ENCODE measurements at places on chromosomes 5 and 9. TPM values are rescaled to one million over a fixed set of nuclear protein-coding genes. Genes with fewer than 3 reads are reported as not detected.

- no peaks in the 10 kb centered on the region for H3K4me1 ChIP-seq
- H3K36me3 ChIP-seq = no peaks in the 10 kb centered on the region
- DNase-seq = no peak
These were observed 7.8 kb upstream of the RUSC2 start for GRCh38 chr9:35482071-35482470.

Gene SHISAL2B
- not detected for total RNA-seq

DNA sequence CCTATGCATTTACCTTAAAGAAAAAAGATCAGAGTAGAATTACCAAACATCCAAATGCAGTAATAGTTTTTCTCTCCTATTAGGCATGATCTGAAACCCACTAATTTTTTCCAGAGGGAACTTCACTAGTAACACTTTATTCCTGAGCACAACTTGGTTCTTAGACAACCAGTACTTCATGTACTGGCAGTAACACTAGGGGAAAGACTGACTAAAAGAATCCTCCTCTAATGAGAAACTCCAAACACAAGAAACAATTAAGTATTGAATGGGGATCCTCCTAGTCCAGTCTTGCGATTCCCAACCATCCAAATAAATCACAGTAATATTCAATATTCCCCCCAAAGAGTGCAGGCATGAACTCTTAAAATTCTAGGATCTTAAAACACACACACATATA lies 48.9 kb downstream of the ZNF608 start:
- no peak overlapping the region for H3K4me3 ChIP-seq
- H3K27me3 ChIP-seq = no peaks in the 10 kb centered on the region
- DNase-seq = no peak
- peak overlapping the region; percentile 57 for H3K27ac ChIP-seq

- no peak overlapping the region for H3K27ac ChIP-seq
- no peak for DNase-seq
- no peak overlapping the region for H3K4me3 ChIP-seq
- H3K36me3 ChIP-seq = no peaks in the 10 kb centered on the region
These were observed 129.6 kb downstream of the SEC61B start for GRCh38 chr9:99351647-99352046.

Gene HDAC3
- total RNA-seq = 21.0 TPM

GRCh38 chr9:94809778-94810177 lies 83.3 kb downstream of the AOPEP start:
- H3K27ac ChIP-seq = no peak overlapping the region
- no peaks in the 10 kb centered on the region for H3K4me1 ChIP-seq
- no peaks in the 10 kb centered on the region for H3K27me3 ChIP-seq
- H3K36me3 ChIP-seq = peaks cover 6% of the 10 kb centered on the region
- no peak for DNase-seq

Gene IL9
- total RNA-seq = not detected

GRCh38 chr5:147382776-147383175 lies 127.1 kb downstream of the DPYSL3 start:
- peak overlapping the region; percentile 25 for H3K4me3 ChIP-seq
- H3K4me1 ChIP-seq = no peaks in the 10 kb centered on the region
- no peaks in the 10 kb centered on the region for H3K27me3 ChIP-seq

DNA sequence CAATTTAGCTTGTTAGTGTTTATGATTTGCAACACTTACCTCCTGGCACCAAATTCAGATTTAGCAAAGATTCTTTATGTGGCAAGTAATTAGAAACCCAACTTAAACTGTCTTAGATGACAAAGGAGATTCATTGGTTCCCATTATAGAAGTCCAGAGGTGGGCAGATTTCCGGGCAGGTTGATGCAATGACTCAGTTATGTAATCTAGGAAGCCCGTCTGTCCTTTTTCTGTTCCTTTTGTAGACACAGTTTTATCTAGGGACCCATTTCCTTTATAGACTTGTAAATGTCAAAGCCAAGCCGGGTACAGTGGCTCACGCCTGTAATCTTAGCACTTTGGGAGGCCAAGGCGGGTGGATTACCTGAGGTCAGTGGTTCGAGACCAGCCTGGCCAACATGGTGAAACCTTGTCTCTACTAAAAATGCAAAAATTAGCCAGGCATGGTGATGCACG lies 20.3 kb upstream of the ANKRD33B start:
- H3K27me3 ChIP-seq = no peaks in the 10 kb centered on the region
- no peak for DNase-seq
- no peaks in the 10 kb centered on the region for H3K36me3 ChIP-seq
- no peaks in the 10 kb centered on the region for H3K4me1 ChIP-seq

Gene PCDHA13
- total RNA-seq = 0.39 TPM

GRCh38 chr9:115653171-115653606 lies 500.4 kb upstream of the PAPPA start:
- no peak for DNase-seq
- H3K27me3 ChIP-seq = no peaks in the 10 kb centered on the region
- H3K4me1 ChIP-seq = no peaks in the 10 kb centered on the region
- no peak overlapping the region for H3K27ac ChIP-seq

DNA sequence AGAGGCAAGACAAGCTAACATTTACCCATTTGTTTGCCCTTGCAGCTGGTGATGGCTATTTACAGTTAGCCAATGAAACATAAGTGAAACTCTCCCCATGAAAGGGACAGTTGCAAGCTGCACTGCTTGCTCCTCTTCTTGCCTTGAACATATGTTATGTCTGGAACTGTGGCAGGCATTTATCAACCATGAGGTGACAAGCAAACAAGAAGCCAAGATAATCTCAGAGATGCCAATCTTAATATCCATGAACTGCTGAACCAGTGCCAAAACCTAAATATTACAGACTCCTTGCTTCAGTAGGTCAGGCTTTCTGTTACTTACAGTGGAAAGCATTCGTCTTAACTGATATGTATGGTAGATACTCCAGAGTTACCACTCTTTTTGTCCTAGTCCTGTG lies 133.4 kb downstream of the ACTBL2 start:
- no peaks in the 10 kb centered on the region for H3K27me3 ChIP-seq
- H3K4me1 ChIP-seq = peaks cover 17% of the 10 kb centered on the region
- H3K36me3 ChIP-seq = no peaks in the 10 kb centered on the region
- no peak overlapping the region for H3K27ac ChIP-seq

DNA sequence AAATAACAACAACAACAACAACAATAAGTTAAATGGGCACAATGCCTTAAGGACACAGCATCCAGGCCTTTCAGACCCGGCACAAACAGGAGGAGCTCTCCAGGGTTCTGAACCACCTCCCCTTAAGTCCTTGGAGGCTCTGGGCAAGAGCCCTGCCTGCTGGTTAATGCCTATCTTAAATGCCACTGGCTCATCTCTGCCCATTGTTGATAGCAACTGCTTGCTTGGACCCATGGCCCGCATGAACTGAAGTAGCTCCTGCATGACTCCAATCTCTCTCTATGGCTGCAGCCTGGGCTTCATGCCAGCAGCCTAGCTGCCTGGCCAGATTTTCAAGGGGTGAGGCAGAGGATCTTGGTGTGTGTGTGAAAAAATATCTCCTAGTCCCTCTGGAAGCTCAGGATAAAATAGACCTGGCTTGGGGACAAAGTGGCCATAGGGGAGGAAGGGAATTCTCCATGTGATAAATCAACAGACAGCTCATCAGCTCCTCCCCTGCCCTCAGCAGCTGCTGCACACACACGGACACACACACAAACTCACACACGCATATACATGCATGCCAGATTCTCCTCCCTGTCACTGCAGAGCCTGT lies 27.4 kb downstream of the FAM219A start:
- no peak overlapping the region for H3K27ac ChIP-seq
- no peaks in the 10 kb centered on the region for H3K27me3 ChIP-seq
- H3K36me3 ChIP-seq = no peaks in the 10 kb centered on the region
- H3K4me1 ChIP-seq = no peaks in the 10 kb centered on the region
- no peak overlapping the region for H3K4me3 ChIP-seq
- peak; percentile 68 for DNase-seq

Gene RASEF
- not detected for total RNA-seq

Gene ABO
- 2.5 TPM for total RNA-seq

DNA sequence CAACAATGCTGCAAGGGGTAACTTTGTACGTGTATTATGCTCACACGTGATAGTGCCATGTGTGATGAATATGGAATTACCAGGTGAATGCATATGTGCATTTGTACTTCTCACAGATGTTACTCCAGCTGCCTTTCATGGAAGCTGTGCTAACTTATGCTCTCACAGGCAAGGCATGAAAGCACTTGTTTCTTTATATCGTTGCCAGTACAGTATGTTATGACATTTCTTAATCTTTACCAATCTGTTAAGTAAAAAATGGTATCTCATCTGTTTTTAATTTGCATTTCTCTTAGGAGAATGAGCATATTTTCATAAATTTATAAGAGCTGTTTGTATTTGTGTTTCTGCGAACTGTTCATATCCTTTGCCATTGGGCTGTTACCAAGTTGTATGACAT lies 311.8 kb upstream of the DMRT1 start:
- no peaks in the 10 kb centered on the region for H3K36me3 ChIP-seq
- H3K4me3 ChIP-seq = no peak overlapping the region
- H3K27me3 ChIP-seq = no peaks in the 10 kb centered on the region
- H3K27ac ChIP-seq = no peak overlapping the region

DNA sequence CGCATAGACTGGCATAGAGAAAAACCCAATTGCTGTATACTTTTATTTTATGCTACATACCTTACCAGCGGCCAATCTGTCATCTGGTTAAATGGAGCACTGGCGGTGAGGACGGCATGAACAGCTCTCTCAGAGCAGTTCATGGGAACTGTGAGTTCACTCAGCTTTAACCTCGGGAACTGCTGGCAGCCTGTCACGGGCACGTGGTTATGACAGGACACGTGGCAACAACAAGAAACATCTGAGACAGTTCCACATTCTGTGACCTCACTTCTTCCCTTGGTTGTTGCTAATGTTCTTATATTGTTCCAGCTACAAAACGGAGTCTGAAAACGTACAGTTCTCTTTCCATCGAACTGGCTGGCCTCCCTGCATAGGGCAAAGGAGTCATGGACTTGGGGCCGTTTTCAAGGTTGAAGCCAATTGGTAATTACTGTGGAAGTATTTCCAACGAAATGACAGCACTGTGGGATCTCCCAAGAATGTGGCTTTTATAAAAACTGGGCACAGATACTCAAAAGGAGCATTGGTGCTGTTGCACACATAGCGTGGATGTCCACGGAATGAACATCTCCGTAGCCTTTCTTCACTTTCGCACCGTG lies 246.3 kb upstream of the DAP start:
- H3K27me3 ChIP-seq = no peaks in the 10 kb centered on the region
- H3K4me1 ChIP-seq = no peaks in the 10 kb centered on the region
- DNase-seq = no peak
- H3K27ac ChIP-seq = no peak overlapping the region

Gene IFNB1
- total RNA-seq = not detected

DNA sequence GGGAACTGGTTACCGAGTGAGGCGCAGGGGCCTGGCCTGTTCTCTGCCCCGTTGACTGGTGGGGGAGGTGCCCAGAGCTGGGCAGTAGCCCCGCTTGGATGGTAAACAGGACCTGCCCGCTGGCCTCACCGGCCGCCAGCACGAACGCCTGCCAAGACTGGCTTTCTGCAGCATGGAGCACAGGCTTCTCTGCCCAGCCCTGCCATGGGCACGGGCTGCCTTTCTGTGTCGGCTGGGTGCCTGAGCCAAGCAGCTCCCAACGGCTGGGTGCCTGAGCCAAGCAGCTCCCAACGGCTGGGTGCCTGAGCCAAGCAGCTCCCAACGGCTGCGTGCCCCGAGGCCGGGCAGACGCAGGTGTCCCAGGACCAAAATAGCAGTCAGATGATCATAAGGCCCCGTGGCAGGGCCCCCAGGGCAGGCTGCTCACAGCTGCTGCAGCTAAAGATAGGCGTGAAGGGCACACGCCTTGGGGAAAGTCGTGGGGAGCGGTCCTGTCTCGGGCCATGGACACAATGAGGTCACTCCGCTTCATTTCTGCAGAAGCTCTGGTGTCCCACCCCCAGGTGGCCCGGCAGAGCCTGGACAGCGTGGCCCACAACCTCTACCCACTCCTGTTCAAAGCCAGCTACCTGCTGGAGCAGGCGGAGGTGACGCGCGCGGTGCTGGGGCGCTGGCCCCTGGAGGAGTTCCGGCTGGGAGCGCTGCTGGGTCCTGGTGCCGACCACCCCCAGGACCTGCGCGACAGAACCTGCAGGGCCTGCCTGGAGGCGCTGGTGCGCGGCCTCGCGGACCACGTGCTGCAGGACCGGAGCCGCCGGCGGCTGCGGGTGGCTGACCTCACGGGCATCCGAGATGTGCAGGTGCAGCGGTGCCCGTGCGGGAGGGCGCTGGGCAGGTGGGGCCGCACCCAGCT lies at the start of gene LRRC14B:
LRRC14B (plus strand) TSS at position 460 of the 913 bp plus-strand sequence; CDS start at position 504, 44 bp downstream.
- H3K36me3 ChIP-seq = no peaks in the 10 kb centered on the region
- no peak for DNase-seq
- H3K27me3 ChIP-seq = no peaks in the 10 kb centered on the region
- peak within 1 kb of the TSS; percentile 94 for H3K27ac ChIP-seq

Gene DBH
- total RNA-seq = not detected

- no peak overlapping the region for H3K27ac ChIP-seq
- no peak overlapping the region for H3K4me3 ChIP-seq
- H3K4me1 ChIP-seq = peaks cover 7% of the 10 kb centered on the region
- DNase-seq = no peak
- H3K27me3 ChIP-seq = no peaks in the 10 kb centered on the region
These were observed 164.9 kb downstream of the SEMA6A start for GRCh38 chr5:116409591-116410296.

All from right atrium auricular region (tissue), 2 donors.